WTC11 (cell line): ENCODE measurements at places on chromosomes 7 and 10.

DNA sequence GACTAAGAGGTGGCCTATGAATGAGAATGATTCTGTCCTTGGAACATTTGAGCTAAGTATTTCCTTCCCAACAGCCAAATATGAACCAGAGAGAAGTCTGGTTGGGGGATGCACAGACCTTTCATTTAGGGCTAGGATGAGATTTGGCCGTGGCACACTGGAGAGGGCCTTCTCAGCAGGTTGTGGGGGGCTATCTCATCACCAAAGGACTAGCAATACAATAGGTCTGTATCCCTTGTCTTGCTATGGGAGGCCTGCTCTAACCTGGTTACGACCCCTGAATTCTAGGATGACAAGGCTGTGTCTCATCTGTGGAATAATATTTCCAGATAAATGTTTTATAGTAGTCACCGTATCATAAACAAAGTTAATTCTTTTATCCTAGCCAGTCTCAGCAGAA lies 133.0 kb downstream of the CHRM2 start:
- no peaks in the 10 kb centered on the region for H3K36me3 ChIP-seq
- no peak for DNase-seq
- peaks cover 16% of the 10 kb centered on the region for H3K27me3 ChIP-seq
- no peak overlapping the region for H3K4me3 ChIP-seq

- DNase-seq, result no peak
- H3K4me1 ChIP-seq, result peaks cover 46% of the 10 kb centered on the region
- peak overlapping the region; percentile 45 for H3K4me3 ChIP-seq
- H3K27me3 ChIP-seq, result peaks cover 90% of the 10 kb centered on the region
Measured at GRCh38 chr7:157009778-157010587, 480 bp downstream of the MNX1 start.

DNA sequence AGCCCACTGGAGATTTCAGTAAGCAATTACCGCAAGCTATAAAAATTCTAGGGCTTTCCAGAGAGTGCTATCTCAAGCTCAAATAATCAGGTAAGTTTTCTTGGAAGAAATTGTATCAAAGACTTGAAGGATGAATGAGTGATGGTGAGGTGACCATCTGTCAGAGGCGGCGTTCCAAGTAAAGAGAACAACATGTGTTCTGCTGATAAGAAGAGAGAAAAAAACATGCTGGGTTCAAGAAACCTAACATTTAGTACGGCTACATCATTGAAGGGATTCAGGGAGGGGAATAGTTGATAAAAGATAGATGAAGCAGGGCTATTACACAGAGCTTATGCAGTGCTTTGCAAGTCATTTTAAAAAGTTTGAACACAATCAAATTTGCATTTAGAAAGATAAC lies 100.7 kb downstream of the GNAI1 start:
- DNase-seq, result no peak
- no peaks in the 10 kb centered on the region for H3K36me3 ChIP-seq
- H3K27me3 ChIP-seq, result no peaks in the 10 kb centered on the region

- H3K4me3 ChIP-seq, result no peak overlapping the region
- DNase-seq, result no peak
- H3K27me3 ChIP-seq, result no peaks in the 10 kb centered on the region
- H3K36me3 ChIP-seq, result no peaks in the 10 kb centered on the region
- peaks cover 5% of the 10 kb centered on the region; the same call in 1 of the 2 replicates for H3K4me1 ChIP-seq
Measured at GRCh38 chr10:51501396-51501795, 198.0 kb downstream of the CSTF2T start.

GRCh38 chr10:79380125-79380945 lies 33.1 kb downstream of the PPIF start:
- H3K4me1 ChIP-seq, result 0 out of 2 replicates have a peak, but pooled peaks cover 3% of the 10 kb centered on the region
- no peak overlapping the region for H3K27ac ChIP-seq
- H3K27me3 ChIP-seq, result no peaks in the 10 kb centered on the region
- no peaks in the 10 kb centered on the region for H3K36me3 ChIP-seq
- H3K4me3 ChIP-seq, result no peak overlapping the region

DNA sequence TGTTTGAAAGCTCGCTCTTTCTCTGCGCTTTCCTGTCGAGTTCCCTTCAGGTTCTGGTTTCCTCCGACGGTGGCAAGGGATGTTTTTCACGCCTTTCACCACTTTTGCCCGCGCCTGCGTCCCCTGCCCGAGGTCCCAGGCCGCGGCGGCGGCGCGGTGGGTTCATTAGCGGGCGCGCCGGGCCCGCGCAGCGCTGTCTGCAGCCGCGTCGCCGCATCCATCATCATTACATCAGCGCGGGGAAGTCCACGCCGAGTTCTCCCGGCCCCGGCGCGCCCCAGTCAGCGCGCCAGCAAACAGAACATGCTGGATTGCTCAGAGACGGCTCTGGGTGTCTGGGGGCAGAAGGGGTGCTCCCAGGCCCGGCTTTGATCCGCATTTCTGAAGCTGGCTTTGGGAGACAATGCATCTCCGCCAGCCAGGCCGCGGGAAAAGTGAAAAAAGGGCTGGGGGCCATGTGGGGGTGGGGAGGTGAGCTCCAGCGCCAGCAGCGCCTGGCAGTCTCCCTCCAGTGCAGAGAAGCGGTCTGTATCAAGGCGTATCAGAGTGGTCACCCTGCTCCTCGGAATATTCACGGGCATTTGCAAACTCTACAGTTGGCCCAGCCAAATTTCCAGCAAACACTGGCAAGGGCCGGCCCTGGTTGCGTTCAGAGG lies 8.9 kb downstream of the GLI3 start:
- DNase-seq, result peak; percentile 59
- no peaks in the 10 kb centered on the region for H3K27me3 ChIP-seq
- H3K36me3 ChIP-seq, result no peaks in the 10 kb centered on the region
- peaks cover 87% of the 10 kb centered on the region for H3K4me1 ChIP-seq
- peak overlapping the region; percentile 73 for H3K4me3 ChIP-seq

DNA sequence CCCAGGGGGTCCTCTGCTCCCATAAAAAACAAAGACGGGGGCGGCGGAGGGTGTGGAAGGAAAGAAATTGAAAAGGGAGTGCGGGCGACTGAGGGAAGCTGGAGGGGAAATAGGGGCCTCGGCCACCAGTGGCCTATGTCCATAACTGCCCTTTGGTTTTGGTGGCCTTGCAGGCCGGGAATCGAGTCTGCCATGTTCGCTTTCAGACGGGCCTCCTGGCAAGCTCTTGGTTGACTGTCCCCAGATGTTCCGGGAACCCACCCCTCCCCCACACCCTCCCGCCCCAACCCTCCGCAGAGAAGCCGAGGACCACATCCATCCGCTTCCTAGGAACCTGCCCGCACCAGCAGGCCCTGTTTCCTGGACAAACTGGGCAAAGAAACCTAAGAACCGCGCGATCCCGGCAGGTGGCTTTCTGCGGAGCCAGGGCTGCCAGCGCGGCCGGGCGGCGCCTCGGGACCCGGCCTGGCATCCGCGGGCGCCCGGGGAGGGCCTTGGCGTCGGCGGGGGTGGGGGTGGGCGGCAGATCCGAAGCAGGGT lies 20.0 kb upstream of the GATA3 start:
- peak overlapping the region; percentile 55 for H3K4me3 ChIP-seq
- H3K27me3 ChIP-seq, result peaks cover 91% of the 10 kb centered on the region
- DNase-seq, result no peak
- H3K4me1 ChIP-seq, result peaks cover 34% of the 10 kb centered on the region
- H3K27ac ChIP-seq, result no peak overlapping the region

- H3K4me3 ChIP-seq, result no peak overlapping the region
- H3K4me1 ChIP-seq, result peaks cover 13% of the 10 kb centered on the region
- H3K27me3 ChIP-seq, result peaks cover 44% of the 10 kb centered on the region
- DNase-seq, result peak; percentile 51
- no peak overlapping the region for H3K27ac ChIP-seq
- peaks cover 3% of the 10 kb centered on the region; the same call in 1 of the 2 replicates for H3K36me3 ChIP-seq
Measured at GRCh38 chr10:91635401-91636400, 2.8 kb upstream of the PPP1R3C start.

GRCh38 chr7:29488203-29488970 lies 75.2 kb upstream of the PRR15 start:
- H3K4me1 ChIP-seq, result peaks cover 18% of the 10 kb centered on the region
- H3K27me3 ChIP-seq, result no peaks in the 10 kb centered on the region
- H3K36me3 ChIP-seq, result no peaks in the 10 kb centered on the region
- no peak overlapping the region for H3K4me3 ChIP-seq
- H3K27ac ChIP-seq, result no peak overlapping the region; the same call in 1 of the 2 replicates

- H3K36me3 ChIP-seq, result 0 out of 2 replicates have a peak, but pooled peaks cover 3% of the 10 kb centered on the region
- DNase-seq, result no peak
- H3K4me3 ChIP-seq, result no peak overlapping the region
- no peaks in the 10 kb centered on the region for H3K27me3 ChIP-seq
Measured at GRCh38 chr10:66378117-66378876, 547.5 kb upstream of the LRRTM3 start.

DNA sequence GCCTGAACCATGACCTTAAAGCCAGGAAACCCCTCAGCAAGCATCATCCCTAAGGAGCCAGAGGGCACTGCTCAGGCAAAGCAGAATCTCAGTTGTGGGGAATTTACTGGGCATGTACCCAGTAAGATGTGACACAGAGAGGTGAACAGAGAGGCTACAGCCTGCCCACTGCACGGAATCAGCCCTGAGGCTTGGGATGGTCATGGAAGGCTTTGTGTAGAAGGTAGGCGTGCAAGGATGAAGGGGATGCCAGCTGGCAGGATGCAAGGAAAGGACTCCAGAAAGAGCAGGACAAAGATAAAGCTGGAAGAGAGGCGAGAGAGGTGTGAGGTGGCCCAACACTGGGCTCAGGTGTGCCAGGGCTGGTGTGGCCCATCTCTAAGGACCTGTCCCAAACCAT lies 2.4 kb upstream of the AIFM2 start:
- no peak overlapping the region for H3K4me3 ChIP-seq
- H3K27ac ChIP-seq, result no peak overlapping the region
- DNase-seq, result no peak
- peaks cover 15% of the 10 kb centered on the region for H3K4me1 ChIP-seq
- H3K27me3 ChIP-seq, result peaks cover 24% of the 10 kb centered on the region
- no peaks in the 10 kb centered on the region for H3K36me3 ChIP-seq

DNA sequence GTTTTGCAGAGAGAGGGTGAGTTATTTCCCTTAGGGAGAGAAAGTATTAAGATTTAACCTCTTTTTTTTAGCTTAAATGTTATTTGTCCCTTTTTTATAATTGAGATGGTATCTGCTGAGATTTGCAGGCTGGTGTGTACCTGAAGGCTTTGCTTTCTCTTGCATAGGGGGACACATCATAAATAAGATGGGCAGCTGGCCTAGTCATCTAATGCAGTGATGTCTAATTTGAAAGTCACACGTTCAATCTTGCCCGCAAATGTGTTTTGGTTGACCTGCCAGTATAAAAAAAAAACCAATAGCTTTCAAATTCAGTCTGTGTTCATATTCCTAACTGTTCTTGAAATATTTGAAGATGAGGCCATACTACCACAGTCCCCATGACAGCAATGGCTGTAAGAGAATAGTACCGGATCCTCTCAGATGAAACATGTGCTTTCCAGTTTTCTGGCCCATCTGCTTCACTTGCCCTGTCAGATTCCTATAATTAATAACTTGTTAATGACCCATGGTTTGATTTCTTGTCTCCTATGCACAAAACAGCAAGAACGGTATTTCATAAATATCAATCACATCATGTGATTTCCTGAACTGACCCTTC lies 914.2 kb downstream of the IPMK start:
- H3K27me3 ChIP-seq, result no peaks in the 10 kb centered on the region
- no peak overlapping the region for H3K27ac ChIP-seq
- H3K36me3 ChIP-seq, result peaks cover 3% of the 10 kb centered on the region

DNA sequence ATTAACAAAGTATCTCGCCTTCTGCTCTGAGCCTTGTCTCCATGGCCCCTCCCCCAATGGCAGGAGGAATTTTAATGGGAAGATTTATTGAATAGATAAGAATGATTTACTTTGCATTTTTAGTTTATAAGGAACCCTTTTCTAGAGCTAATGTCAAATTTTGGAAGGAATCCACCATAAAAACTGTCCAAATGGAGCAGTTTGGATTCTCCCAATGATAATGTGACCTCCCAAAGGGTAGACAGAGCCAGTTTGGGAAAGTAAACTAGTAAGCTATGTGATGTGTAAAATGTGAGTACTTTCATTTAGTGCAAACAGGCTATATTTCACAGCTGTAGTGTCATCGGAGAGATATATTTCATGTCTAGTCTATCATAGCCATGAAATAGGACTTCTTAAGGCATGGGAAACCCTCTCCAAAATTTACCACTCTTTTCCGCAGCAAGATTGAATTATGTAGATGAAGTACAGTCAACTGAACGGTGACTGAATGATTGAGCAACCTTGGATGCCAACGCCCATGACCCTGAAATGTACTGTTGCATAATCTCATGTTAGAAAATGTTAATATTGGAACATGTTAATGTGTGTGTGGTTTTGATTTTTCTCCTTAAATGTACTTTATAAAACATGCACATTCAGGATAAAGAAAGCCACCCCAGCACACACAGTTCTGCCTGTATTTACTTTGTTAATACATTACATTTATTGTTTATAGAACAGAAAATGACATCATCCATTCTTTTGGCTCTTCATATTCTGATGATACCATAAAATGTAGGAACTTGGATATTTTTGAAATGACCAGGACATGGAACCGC lies 140.6 kb downstream of the NRP1 start:
- no peaks in the 10 kb centered on the region; the same call in 1 of the 2 replicates for H3K27me3 ChIP-seq
- H3K36me3 ChIP-seq, result no peaks in the 10 kb centered on the region
- no peak overlapping the region for H3K4me3 ChIP-seq

- no peak for DNase-seq
- peaks cover 21% of the 10 kb centered on the region for H3K4me1 ChIP-seq
- no peak overlapping the region for H3K4me3 ChIP-seq
- no peak overlapping the region for H3K27ac ChIP-seq
- no peaks in the 10 kb centered on the region for H3K36me3 ChIP-seq
Measured at GRCh38 chr10:118027397-118027796, 19.3 kb downstream of the RAB11FIP2 start.

DNA sequence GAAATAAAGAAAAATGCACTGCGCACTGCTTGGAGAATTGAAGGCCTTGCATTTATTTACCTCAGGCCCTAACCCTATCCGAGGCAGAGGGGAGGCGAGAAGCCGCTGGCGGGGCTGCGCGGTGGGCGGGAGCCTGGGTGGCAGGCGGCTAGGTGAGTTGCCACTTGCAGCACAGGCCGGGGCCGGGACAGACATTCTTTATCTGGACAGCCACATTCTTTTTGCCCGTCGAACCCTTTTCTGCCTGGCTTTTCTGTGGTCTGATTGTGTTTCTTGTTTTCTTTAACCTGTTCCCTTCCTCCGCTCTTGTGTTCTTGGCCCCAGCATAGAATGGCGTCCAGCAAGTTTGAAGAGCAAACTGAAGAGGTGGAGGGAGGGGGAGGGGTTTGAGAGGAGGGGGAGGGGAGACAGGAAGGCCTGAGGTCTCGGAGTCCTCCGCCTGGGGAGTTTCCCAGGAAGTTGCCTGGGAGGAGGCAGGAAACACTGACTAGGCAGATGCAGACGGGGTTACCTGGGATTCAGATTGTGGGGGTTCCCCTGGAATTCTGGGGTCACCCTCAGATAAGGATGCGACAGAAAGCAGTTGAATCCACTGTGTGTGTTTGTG lies 5.1 kb downstream of the SHH start:
- H3K4me1 ChIP-seq, result peaks cover 49% of the 10 kb centered on the region
- no peaks in the 10 kb centered on the region for H3K36me3 ChIP-seq
- no peak overlapping the region for H3K27ac ChIP-seq
- DNase-seq, result no peak
- H3K27me3 ChIP-seq, result peaks cover 94% of the 10 kb centered on the region
- H3K4me3 ChIP-seq, result peak overlapping the region; percentile 63

DNA sequence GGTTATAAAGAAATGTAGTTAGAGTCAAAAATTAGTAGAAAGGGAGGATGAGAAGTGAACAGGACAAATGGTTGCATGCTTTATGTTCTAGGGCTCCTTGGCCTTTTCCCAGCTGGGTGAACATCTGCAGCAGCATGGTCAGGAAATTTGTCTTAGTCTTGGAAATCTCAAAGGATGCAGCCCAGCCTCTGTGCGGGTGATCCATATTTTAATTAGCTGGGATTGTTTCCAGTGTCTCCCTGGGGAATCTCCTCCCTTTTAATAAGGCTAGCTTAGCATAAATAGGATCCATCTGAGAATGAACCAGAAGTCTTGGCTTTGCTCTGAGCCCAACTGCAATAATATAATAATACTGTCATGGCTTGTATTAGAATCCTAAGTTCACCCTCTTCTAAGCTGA lies 198.3 kb downstream of the PRKG1 start:
- H3K4me3 ChIP-seq, result no peak overlapping the region
- peaks cover 4% of the 10 kb centered on the region; the same call in 1 of the 2 replicates for H3K27me3 ChIP-seq
- no peak overlapping the region for H3K27ac ChIP-seq
- peaks cover 29% of the 10 kb centered on the region for H3K36me3 ChIP-seq
